EH (cell line): ENCODE measurements at places on chromosomes 4 and X.

- DNase-seq = peak; percentile 81
Observed at GRCh38 chr4:54227256-54228055, 1.6 kb upstream of the PDGFRA start.

GRCh38 chr4:108417923-108418322 lies 202.5 kb upstream of the RPL34 start:
- DNase-seq = peak; percentile 7

GRCh38 chr4:186002853-186003252 lies 66.1 kb upstream of the TLR3 start:
- no peak for DNase-seq

DNA sequence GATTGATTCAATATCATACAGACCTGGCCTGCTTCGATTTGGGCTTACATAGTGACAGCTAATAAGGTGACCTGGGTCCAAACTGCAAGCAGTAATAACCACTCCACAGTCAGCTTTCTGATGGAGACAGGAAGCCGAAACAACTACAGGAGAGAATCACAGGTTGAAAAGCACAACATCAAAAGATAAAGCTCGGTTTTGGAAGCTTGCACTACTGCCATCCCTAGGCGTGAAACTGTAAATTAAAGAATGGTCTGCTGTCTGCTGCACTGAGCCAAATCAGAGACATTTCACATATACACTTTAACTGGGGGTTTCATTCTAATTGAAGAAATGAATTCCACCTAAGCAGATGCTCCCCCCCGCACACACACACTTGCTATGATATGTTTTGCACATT lies 116.3 kb downstream of the DHX15 start:
- no peak for DNase-seq

DNA sequence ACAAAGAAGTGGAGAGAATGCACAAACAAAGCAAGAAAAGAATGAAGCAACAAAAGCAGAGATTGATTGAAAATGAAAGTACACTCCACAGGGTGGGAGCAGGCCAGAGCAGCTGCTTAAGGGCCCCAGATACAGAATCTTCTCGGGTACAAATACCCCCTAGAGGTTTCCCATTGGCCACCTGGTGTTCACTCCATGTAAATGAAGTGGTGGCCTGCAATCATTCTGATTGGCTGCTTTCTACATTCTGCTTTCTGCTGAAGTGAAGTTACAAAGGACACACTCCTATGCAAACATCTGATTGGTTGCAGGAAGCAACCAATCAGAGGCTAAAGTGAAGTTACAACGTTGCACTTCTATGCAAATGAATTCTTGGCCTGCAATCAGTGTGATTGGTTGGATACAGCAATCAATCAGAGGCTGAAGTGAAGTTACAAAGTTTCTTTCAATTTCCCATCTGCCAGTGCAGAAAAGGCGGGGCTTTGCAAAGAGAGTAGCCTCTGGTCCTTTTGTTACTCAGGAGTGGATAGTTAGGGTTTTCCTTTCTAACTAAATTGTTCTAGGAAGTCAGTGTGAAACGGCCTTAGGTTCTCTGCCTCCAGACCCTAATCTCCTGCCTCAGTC lies 19.0 kb upstream of the GPC4 start:
- DNase-seq = no peak

DNA sequence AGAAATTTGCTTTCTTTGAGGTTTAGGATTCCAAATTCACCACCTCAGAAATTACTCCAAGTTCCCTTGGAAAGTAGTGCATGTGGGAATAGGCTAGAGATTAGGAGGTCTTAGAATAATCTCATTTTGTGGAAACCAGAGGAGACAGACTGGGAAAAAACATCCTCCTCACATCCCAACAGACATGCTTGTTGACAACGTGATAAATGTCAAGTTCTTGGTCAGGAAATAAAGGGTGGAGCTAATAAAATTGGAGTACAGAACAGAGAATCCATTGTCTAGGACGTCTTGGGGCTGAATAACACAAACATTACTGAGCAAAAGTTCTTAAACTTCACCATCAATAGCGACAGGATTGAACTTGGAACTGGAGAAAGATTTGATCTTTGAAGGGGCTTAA lies 233.4 kb downstream of the PABPC4L start:
- DNase-seq = no peak

DNA sequence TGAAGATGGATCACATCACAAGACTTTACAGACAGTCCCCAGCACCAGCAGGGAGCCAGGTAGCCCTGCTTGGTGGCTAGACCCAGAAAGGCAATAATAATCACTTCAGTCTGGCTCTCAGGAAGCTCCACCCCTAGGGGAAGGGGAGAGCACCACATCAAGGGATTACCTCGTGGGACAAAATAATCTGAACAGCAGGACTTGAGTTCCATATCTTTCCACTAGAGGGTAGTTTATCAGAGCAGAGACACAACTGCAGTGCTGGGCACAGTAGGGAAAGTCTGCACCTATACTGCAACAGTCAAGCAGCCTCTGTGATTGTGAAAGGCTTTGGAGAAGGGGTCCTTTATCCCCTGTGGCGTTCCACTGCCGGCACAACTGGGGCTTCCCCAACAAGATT lies 547.0 kb upstream of the POU3F4 start:
- DNase-seq = no peak

- DNase-seq = no peak
Observed at GRCh38 chr4:36582198-36582597, 300.8 kb downstream of the DTHD1 start.

DNA sequence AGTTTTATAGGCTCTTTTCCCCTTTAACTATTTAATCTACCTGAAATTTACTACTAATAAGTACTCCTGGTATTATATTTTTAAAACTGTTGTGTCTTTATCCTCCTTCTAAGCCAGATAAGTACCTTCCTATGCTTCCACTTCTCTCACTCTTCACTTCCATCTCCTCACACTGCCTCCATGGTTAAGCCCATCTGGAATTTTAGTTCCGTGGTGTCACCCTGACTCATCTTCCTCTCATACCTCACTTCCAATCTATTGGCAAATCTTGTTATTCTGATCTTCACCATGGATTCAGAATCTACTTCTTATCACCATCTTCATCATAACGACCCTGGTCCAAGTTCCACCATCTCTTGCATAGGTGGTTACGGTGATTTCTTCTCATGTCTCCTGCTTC lies 32.7 kb upstream of the DAPP1 start:
- DNase-seq = no peak

- DNase-seq = no peak
Observed at GRCh38 chrX:10399043-10399741, 221.2 kb downstream of the MID1 start.

- DNase-seq = no peak
Observed at GRCh38 chr4:122679946-122680345, 52.6 kb upstream of the BBS12 start.

- DNase-seq = no peak
Observed at GRCh38 chr4:145207934-145208333, 27.5 kb upstream of the OTUD4 start.

DNA sequence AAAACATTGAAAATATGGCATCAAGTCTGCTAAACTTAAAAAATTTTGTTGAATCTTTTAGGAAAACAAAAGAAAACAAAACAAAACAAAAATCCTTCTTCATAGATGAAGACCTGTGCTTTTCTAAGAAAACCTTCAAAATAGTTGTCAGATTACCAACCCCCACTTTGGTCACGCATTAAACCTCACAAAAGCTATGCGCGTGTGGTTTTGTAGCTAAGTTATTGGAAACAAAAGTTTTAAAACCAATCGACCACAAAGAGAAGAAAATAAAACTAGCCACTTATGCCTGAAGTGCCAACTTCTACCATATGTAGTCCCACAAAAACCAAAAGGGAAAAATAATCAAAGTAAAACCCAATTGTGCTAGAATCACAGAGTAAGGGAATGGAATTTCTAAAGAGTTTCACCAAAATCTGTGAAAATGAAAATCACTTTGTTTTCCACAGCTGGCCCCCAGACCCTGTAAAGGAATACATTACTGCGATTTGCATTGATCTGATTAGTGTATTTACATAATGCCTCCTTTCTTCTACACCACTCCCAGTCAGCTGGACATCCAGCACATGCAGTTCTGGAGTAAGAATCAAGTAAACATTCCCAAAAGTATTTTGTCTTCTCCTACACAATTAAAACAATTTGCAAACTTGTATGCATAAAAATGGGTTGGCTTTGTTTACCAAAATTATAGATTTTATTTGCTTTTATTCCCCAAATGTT lies 330.1 kb upstream of the DKK2 start:
- no peak for DNase-seq

DNA sequence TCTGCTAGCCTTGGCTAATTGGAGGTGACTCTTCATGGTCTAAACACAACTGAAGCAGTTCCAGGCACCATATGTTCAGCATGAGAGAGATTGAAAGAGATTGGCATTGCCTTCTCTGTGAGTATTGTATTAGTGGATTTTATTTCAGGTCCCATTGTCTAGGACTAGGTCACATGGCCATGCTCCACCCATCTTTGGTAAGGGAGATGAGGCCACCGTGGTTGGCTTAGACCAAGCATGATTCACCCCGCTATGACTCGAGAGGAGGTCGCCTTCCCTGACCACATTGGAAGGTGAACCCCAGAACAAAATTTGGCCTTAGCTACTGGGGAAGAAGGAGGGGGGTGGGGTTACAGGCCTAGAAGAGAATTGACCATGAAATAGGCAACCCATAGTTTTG lies 109.9 kb upstream of the BCOR start:
- peak; percentile 15 for DNase-seq

- peak; percentile 21 for DNase-seq
Observed at GRCh38 chr4:73976716-73977115, 5.1 kb downstream of the PF4 start.

GRCh38 chr4:26462874-26463273 lies 27.4 kb downstream of the CCKAR start:
- DNase-seq = no peak

DNA sequence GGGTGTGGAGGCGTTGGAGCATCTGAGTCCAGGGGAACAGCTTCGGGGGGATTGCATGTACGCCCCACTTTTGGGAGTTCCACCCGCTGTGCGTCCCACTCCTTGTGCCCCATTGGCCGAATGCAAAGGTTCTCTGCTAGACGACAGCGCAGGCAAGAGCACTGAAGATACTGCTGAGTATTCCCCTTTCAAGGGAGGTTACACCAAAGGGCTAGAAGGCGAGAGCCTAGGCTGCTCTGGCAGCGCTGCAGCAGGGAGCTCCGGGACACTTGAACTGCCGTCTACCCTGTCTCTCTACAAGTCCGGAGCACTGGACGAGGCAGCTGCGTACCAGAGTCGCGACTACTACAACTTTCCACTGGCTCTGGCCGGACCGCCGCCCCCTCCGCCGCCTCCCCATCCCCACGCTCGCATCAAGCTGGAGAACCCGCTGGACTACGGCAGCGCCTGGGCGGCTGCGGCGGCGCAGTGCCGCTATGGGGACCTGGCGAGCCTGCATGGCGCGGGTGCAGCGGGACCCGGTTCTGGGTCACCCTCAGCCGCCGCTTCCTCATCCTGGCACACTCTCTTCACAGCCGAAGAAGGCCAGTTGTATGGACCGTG lies 2.2 kb downstream of the AR start:
- peak; percentile 46 for DNase-seq

DNA sequence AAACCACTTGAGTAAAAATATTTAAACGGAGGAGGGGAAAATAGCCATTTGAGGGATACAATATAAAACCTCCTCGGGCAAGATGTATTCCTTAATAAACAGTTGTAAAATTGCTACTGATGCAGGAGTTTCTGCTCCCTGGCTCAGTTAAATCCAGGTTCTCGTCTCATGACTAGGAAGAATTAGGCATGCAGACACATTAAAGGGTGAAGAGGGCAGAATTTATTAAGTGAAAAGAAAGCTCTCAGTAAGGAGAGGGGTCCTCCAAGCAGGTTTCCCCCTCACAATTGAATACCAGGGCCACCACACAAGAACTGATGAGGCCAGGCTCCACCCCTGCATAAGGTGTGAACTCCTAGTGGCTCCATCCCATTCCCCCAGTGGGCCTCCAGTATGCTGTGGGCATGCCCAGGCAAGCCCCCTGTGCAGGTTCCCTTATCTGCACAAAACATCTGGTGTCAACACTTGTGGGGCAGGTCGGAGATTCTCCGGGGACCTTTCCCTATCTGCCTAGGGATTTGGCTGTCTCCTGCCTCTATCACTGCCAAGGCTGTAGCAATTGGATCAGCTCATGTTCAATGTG lies 80.4 kb downstream of the HS6ST2 start:
- DNase-seq = no peak

- peak; percentile 56 for DNase-seq
Observed at GRCh38 chrX:150161193-150161592, 201.9 kb upstream of the MAMLD1 start.
